ENCODE measurements at places on chromosomes 2 and 18. TPM values are rescaled to one million over a fixed set of nuclear protein-coding genes. Genes with fewer than 3 reads are reported as not detected.
A peak's percentile ranks its signal among the peaks of the same experiment; 100 is the strongest.

The ANKRD62 gene
- not detected for total RNA-seq

The CLEC4F gene
- not detected for total RNA-seq

DNA sequence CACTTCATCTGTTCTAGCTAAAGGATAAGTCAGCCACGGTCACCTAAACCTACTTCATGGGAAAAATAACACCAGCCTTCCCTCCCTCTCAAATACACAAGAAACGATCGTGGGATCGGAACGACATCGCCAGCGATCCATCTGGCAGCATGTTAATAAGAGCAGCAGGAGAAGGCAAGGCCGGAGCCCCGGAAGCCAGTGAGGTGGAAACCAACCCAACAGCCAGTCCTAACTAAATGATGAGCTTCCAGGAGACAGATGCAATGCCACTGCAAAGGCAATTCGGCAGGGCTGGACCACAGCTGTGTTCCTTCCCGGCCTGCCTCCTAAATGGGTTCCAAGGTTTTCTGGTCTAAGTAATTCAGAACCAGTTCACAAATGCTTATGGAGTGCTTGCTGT, 117.5 kb downstream of the TMEM163 start:
- DNase-seq, result no peak

The KLHL14 gene
- 0.11 TPM for total RNA-seq

DNA sequence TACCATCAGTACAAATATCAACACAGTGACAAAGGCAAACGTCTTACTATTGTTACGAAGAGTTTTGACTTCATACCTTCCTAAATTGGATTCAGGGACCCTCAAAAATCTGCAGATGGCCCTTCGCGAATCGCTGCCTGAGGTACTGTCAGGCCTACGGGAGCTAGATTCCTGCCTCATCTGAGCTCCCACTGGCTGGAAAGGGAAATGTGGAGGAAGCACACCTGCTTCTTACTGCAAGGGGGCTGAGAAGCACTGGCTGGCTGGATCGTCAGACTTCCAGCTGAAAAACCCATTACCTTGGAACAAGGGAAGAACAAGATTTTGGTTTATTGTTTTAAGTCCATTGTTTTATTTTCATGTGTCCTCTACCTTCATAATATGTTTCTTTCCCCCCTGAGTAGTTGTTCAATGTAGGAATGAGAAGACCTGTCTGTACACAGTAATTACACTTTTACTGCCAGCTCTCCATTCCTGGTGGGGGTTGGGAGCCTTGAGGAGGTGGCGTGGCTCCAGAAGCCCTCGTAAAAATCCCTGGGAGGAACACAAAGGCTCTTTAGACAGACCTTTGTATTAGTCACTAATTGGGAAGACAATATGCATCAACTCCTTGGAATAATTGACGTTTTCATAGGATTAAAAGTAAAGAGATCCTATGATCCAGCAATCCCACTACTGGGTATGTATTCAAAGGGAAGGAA, 124.1 kb upstream of the NOSTRIN start:
- DNase-seq, result no peak

The DPYSL5 gene
- total RNA-seq, result 2.8 TPM

GRCh38 chr2:61605245-61605644, 67.1 kb upstream of the XPO1 start:
- no peak for DNase-seq

DNA sequence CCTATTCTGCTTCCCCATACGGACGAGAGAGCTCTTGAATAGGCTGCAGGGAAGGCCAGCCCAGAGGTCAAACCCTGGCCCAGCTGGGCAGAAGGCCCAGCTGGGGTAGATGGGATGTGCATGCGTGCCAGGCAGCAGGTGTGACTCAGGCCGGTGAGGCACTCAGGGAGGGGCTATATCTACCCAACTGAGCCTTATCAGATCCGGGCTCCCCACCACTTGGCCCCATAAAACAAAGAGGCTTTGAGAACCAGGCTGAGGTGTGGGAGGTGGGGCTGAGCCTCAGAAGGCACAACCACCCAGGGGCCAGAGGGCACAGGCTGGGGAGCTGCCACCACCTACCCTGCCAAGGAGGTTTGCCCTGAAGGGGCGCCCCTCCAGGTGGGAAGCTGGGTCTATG, 8.0 kb upstream of the CFAP65 start:
- no peak for DNase-seq

GRCh38 chr2:33848486-33848885, 249.4 kb upstream of the FAM98A start:
- no peak for DNase-seq

The STK16 gene
- total RNA-seq, result 31.2 TPM

DNA sequence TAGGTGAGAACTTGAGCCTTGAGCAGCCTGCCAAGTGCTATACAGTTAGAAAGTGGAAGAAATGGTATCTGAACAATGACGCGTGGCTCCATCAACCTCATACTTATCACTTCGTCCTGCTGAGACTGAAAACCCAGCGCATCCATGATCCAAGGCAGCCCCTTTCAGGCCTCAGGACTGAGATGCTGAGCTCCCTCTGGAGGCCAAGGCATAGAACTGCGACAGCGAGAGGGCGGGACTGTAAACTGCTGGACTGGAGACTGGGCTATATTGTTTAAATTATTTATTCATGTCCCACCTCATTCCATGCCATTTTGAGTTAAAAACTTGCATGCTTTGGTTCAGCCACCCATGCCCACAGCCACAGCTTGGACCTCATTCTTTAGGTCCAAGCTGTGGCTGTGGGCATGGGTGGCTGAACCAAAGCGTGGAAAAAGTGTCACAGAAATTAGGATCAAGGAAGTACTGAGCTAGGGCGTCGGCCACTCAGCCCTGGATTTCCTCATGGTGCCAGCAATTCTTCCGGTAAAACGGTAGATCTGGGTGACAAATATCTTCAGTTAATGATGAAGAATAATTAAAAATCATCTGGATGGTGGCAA, 195.5 kb downstream of the L3MBTL4 start:
- no peak for DNase-seq

- peak; percentile 51 for DNase-seq
Observed at GRCh38 chr2:229714736-229715541, 584 bp upstream of the DNER start.

- DNase-seq, result no peak
Observed at GRCh38 chr2:175576875-175577274, 395.4 kb upstream of the ATP5MC3 start.

GRCh38 chr2:65349863-65350262, 82.5 kb downstream of the SPRED2 start:
- DNase-seq, result peak; percentile 58

The LHCGR gene
- total RNA-seq, result not detected

DNA sequence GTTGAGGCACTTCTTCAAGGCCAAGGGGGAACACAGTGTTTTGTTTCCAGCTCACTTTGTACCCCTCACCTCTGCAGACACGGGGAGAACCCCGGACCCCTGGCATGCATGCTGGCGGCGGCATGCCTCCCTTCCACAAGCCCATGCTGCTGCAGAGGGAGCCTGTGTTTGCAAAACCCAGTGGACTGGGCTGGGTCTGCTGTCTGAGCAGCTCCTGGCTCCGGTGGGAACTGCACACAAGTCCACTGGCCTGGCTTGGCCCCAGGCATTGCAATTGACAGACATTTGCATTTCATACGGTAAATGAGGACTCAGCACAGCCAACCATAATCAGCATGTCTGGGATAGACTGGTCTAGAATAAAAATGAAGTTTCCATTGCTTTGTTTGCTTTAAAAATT, 62.4 kb downstream of the RALBP1 start:
- DNase-seq, result no peak

DNA sequence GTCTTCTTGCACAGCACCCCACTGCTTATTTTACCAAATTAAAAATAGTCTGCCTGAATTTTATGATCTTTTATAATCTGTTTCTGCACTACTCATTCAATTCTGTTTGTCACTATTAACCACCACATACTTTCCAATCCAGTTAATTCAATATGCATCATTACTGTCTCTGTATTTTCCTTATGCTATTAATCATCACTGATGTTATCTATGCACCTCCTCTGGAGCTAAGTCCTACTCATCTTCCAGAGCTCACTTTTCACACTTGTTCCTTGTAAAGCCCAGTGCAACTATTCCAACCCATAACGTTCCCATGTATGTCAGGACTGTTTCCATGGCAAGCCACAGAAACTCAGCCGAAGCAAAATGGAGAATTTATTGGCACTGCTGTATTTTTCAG, 713.6 kb downstream of the PLCL1 start:
- no peak for DNase-seq

DNA sequence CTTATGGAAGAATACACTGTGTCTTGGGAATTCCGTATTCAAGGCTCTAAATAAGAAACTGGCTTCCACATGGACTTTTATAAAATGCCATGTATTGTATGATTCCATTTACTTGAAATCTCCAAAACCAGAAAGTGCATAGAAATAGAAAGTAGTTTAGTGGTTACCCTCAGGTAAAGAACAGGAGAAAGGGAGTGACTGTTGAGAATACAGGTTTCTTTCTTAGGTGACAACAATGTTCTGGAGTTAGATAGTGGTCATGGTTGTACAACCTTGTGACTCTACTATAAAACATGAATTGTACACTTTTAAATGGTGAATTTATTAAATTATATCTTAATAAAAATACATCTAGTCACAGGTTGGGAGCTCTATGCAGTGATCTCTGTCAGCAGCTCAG, 481.8 kb downstream of the SPAG16 start:
- no peak for DNase-seq

- DNase-seq, result peak; percentile 44
Observed at GRCh38 chr18:44679914-44680272, 795 bp upstream of the SETBP1 start.

The C1GALT1C1L gene
- total RNA-seq, result 0.38 TPM

GRCh38 chr2:202760848-202761247, 110.7 kb downstream of the ICA1L start:
- no peak for DNase-seq

GRCh38 chr2:20115902-20116301, 64.5 kb upstream of the LAPTM4A start:
- DNase-seq, result no peak

DNA sequence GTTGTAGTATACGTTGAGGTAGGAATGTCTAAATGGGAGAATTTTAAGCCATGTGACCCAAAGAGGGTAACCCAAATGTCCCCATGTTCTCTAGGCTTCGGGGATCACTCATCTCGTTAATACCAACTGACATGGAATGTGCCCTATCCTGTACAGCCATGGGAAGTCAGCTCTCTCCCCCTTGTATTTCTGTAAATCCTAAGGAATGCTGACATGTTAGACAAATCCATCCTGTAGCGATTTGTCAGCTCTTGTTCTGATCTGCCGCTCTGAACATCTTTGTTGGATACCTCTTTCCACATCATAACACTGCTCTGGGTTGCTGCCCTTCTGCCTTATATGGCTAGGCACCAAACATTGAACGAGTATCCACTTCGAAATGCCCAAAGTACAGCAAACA, 350.6 kb downstream of the RND3 start:
- DNase-seq, result no peak

The CROCC2 gene
- total RNA-seq, result 0.32 TPM

DNA sequence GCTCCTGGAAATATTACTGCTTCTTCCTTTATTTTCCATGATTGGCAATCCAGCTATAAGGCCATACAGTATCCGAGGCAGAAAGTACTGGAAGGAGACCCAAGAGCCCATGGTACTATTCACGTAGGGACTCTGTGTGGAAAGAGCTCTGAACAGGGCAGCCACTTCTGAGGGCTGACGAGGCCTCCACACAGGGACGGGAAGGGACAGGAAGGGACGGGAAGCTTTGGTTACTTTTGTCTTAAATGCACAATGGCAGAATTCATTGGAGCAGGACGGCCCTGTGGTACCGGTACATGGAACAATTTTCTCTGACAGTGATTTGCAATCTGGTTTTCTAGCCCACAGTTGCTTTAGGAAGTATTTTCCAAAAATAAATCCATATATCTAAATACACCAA, 102.4 kb downstream of the MBP start:
- no peak for DNase-seq

The ARHGAP15 gene
- total RNA-seq, result 0.38 TPM

- DNase-seq, result no peak
Observed at GRCh38 chr2:175567435-175568061, 386.0 kb upstream of the ATP5MC3 start.

The GREB1L gene
- 25.5 TPM for total RNA-seq

DNA sequence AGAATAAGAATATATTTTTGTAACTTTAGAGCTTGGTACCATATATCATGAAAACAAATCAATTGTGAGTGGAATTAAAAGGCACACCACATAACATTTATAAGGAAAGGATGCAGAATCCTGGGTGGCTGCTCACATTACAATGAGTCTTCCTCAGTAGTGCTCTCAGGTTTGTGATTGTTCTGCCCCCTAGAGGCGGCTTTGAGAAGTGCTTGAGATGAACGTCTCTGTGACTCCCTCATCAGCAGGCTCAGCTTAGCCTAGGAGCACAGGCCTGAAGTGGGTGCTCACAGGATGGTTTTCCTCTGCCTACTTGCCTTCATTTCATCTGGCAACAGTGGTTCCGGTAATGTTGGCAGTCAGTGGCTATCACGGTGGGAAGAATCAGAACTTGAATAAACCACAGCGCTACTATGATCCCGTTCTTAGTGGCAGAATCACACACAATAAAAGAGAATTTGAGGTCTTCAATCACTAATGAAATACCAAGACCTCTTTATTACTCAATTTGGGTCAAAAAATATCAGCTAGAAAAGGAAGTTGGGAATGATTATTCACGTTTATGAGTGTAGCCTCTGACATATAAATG, 38.1 kb upstream of the B4GALT6 start:
- peak; percentile 79 for DNase-seq

The INHBB gene
- total RNA-seq, result not detected

DNA sequence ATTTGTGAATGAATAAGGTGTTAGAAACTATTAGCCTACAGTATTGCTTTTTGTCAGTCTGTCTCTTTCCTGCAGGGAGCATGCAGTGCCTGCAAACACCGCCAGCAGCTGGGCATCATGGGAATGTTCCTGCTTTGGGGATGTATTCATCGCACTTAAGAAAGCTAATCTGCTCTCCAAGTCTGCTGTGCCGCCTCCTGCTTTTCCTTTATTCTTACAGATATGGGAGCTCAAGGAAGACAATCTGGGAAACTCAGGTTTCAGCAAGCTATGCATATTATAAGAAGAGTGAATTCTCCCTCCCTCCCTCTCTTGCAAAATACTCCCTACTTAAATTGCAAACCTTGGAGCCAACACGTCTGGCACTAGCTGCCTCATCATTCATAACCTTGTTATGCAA, 479.2 kb upstream of the ACVR2A start:
- no peak for DNase-seq

The ENOSF1 gene
- 71.6 TPM for total RNA-seq

Data from mesothelial cell of epicardium (in vitro differentiated cells).